ENCODE measurements at places on chromosomes 11 and 22. TPM values are rescaled to one million over a fixed set of nuclear protein-coding genes. Genes with fewer than 3 reads are reported as not detected.

DNA sequence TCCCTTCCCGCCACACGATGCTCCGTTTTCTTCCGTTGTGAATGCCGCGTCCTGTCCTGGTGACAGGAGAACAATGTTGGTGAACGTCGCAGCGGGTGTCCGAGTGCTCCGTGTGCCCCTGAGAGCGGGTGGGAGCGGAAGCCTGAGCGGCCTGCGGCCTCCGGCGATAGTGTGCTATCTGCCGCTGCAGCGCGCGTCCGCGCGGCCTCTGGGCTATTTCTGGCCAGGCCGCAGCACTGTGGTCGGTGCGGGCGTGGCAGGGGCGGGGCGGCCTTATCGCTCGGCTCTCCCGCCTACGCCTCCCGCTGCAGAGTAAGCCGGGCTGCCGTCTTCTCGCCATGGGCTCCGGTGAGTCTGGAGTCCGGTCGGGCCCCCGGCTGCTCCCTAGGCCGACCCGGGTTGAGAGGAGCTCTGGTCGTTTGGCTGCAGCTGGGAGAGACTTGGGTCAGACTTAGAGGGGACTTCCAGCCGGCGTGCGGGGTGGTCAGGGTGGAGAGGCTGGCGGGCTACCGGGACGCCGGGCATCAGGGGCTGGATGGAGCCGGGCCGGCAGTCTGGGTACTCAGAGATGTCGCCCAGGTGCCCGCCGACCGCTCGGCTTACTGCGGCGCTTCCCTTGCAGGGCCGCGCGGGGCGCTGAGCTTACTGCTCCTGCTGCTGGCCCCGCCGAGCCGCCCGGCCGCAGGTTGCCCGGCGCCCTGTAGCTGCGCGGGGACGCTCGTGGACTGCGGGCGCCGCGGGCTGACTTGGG, at the start of gene GP1BB:
Gene GP1BB, plus strand, starts transcription at position 308 of the 751 bp plus-strand sequence. Its CDS starts 31 bp downstream, at position 339.
- no peak within 1 kb of the TSS for H3K27ac ChIP-seq
- DNase-seq = no peak
- H3K27me3 ChIP-seq = peaks cover 10% of the 10 kb centered on the region
- H3K36me3 ChIP-seq = peaks cover 29% of the 10 kb centered on the region
- H3K4me1 ChIP-seq = peaks cover 45% of the 10 kb centered on the region

- no peak overlapping the region for H3K4me3 ChIP-seq
- H3K36me3 ChIP-seq = peaks cover 20% of the 10 kb centered on the region
- no peak for DNase-seq
- no peak overlapping the region for H3K27ac ChIP-seq
- H3K27me3 ChIP-seq = no peaks in the 10 kb centered on the region
Measured at GRCh38 chr11:106014035-106014434, 8.0 kb downstream of the MSANTD4 start.

- H3K4me1 ChIP-seq = no peaks in the 10 kb centered on the region
- no peak for DNase-seq
- H3K36me3 ChIP-seq = no peaks in the 10 kb centered on the region
- no peaks in the 10 kb centered on the region for H3K27me3 ChIP-seq
- no peak overlapping the region for H3K27ac ChIP-seq
Measured at GRCh38 chr11:36854875-36855274, 256.8 kb upstream of the RAG2 start.

XKR3 gene
- total RNA-seq = not detected

ANGPTL5 gene
- 0.42 TPM for total RNA-seq
